ENCODE measurements at places on chromosomes 13 and 19.
A peak's percentile ranks its signal among the peaks of the same experiment; 100 is the strongest.

- H3K36me3 ChIP-seq = no peaks in the 10 kb centered on the region
- no peaks in the 10 kb centered on the region for H3K27me3 ChIP-seq
- H3K4me1 ChIP-seq = no peaks in the 10 kb centered on the region
- H3K4me3 ChIP-seq = peak overlapping the region; percentile 92
- peak overlapping the region; percentile 95 for H3K27ac ChIP-seq
Measured at GRCh38 chr19:10872546-10873107, 1.3 kb downstream of the CARM1 start.

DNA sequence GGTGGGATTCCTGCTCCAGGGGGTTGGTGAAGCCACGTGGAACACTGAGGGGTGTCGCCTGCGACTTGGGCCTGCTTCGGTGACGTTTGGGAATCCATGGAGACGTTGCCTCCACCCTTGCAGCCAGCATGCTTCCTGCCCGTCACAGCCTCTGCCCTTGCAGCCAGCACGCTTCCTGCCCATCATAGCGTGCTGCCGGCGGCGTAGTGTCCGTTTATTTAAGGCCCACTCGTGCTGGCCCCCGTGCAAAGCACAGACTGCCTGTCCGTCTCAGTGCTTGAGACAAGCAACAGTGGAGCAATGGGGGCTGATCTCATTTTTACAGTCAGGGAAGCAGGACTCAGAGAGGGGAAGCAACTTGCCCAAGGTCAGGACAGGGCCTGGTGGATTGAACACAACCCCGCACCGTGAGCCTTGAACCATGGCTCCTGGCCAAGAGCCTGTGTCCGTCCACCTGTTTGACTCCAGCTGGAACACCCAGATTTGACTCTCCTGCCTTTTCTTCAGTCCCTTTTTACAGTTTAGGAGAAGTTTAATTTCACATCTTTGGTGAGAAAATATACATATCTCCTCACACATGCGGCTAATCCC lies 149.6 kb downstream of the TEX29 start:
- no peaks in the 10 kb centered on the region for H3K4me1 ChIP-seq
- H3K36me3 ChIP-seq = no peaks in the 10 kb centered on the region
- H3K27ac ChIP-seq = no peak overlapping the region
- no peak overlapping the region for H3K4me3 ChIP-seq
- DNase-seq = no peak

DNA sequence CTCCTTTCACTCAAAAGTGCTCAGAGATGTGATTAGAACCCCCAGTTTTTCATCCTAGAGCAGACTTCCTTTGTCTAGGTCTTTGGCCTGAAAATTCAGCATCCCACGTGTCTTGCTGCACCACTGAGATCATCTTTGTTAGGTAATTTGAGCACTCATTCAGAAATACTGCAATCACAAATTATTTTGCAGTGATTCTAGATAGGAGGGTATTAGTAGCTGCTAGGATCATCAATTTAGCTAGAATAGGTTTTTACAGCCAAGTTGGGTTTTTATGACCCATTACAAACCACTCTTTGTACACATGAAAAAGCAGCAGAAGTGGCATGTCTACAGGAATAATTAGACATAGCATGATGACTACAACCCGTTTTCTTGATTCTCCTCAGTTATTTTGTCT lies 219.6 kb downstream of the GPC6 start:
- DNase-seq = no peak
- H3K4me1 ChIP-seq = no peaks in the 10 kb centered on the region
- H3K36me3 ChIP-seq = no peaks in the 10 kb centered on the region

- no peaks in the 10 kb centered on the region for H3K27me3 ChIP-seq
- DNase-seq = no peak
Measured at GRCh38 chr13:100234524-100235136, 145.7 kb downstream of the PCCA start.

- H3K36me3 ChIP-seq = no peaks in the 10 kb centered on the region
- no peaks in the 10 kb centered on the region for H3K27me3 ChIP-seq
- no peak for DNase-seq
- H3K27ac ChIP-seq = no peak overlapping the region
- no peak overlapping the region for H3K4me3 ChIP-seq
- H3K4me1 ChIP-seq = no peaks in the 10 kb centered on the region
Measured at GRCh38 chr13:89763005-89763404, 1584.5 kb upstream of the MIR17HG start.

DNA sequence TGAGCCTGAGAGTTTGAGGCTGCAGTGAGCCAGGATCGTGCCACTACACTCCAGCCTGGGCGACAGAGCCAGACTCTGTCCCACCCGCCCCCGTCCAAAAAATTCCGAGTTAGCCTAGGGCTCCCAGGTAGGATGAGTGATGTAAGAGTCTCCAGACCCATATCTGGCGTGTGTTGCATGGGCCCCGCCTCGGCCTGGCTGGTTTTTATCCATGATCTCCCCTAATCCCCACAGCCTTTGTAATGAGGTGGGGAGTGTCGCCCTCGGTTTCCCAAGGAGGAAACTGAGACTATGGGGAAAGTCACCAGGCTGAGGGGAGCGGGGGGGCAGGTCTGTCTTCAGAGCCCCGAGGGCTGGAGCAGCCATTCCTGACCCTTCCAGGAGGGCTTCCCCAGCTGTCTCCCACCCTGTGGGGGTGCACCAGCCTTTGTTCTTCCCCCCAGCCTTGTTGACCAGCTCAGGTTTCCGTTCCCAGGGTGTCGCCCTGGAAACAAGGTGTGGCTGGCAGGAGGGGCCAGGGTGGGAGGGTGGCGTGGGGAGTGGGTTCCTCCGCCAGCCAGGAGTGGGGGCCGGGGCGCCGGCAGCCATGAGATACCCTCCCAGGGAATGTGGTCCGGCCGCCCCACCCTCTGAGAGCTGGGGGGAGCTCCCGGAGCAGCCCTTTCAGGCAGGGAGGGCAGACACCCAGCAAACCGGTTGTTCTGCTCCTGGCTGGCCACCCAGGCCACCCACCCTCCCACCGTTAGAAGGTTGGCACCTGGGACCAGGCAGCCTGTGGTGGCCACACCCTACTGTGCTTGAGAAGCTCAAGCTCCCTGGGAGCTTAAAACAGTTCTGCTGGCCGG lies 11.5 kb downstream of the MYH14 start:
- H3K27ac ChIP-seq = peak overlapping the region; percentile 97
- DNase-seq = peak; percentile 84
- peak overlapping the region; percentile 30 for H3K4me3 ChIP-seq
- H3K36me3 ChIP-seq = no peaks in the 10 kb centered on the region
- no peaks in the 10 kb centered on the region for H3K27me3 ChIP-seq
- no peaks in the 10 kb centered on the region for H3K4me1 ChIP-seq

GRCh38 chr13:99151516-99151915 lies 49.1 kb upstream of the UBAC2 start:
- DNase-seq = no peak
- H3K4me1 ChIP-seq = no peaks in the 10 kb centered on the region
- no peaks in the 10 kb centered on the region for H3K27me3 ChIP-seq
- no peak overlapping the region for H3K27ac ChIP-seq
- no peak overlapping the region for H3K4me3 ChIP-seq

DNA sequence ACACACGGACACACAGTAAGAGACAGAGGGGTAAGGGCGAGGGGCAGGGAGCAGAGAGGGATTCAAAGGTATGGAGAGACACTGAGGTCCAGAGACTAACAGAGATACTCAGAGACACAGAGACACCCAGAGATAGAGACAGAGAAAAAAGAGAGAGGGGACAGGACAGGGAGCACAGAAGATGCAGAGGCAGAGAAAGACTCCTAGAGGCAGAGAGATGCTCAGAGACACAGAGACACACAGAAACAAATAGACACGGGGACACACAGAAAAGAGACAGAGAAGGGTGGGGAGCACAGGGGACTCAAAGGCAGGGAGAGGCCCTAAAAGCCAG lies 39.8 kb downstream of the DEDD2 start:
- DNase-seq = no peak
- no peaks in the 10 kb centered on the region for H3K36me3 ChIP-seq
- no peak overlapping the region for H3K4me3 ChIP-seq
- no peak overlapping the region for H3K27ac ChIP-seq
- H3K4me1 ChIP-seq = no peaks in the 10 kb centered on the region
- H3K27me3 ChIP-seq = peaks cover 69% of the 10 kb centered on the region

DNA sequence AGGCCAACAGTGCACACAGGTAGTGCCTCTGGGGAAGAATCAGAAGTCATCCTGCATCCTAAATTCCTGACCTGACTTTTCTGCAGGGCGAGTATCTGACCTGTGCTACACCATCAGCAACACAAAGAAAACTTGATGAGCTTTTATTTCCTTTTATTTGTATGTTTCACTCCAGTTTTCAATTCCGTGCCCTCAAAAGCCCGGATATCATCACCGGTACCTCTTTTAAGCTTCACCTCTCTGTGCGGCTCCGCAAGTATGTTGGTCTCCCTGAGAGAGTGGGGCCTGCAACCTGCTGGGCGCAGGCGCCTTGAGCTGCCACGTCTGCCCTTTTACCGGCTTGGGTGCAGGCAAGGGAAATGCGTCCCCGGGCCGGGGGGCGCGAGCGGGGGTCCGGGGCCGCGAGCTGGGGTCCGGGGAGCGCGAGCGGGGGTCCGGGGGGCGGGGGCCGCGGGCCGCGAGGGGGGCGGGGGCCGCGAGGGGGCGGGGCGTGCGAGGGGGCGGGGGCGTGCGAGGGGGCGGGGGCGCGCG lies 4.3 kb upstream of the DUXA start:
- peak overlapping the region; percentile 54 for H3K27ac ChIP-seq
- H3K36me3 ChIP-seq = no peaks in the 10 kb centered on the region
- peak; percentile 34 for DNase-seq

- H3K4me1 ChIP-seq = no peaks in the 10 kb centered on the region
- no peak overlapping the region for H3K4me3 ChIP-seq
- no peak for DNase-seq
- H3K36me3 ChIP-seq = no peaks in the 10 kb centered on the region
Measured at GRCh38 chr13:34734932-34735331, 207.1 kb upstream of the NBEA start.

DNA sequence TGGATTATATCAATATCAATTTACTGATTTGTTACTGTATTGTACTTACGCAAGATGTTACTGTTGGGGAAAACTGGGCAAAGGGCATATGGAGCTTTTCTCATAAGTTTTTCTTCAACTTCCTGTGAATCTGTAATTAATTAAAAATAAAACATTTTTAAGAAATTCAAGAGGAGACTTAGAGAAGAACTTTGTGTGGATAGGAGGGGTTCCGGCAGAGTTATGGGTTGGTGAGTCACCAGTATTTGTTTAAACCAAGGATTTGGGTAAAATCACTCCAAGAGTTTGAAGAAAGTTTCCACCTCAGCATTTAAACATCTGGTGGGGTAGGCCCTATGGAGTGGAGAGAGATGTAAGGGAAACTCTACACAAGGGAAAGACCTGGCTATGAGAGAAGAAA lies 379.6 kb downstream of the TSHZ3 start:
- no peak for DNase-seq
- H3K36me3 ChIP-seq = no peaks in the 10 kb centered on the region
- H3K27ac ChIP-seq = no peak overlapping the region
- no peaks in the 10 kb centered on the region for H3K27me3 ChIP-seq
- no peaks in the 10 kb centered on the region for H3K4me1 ChIP-seq
- no peak overlapping the region for H3K4me3 ChIP-seq

DNA sequence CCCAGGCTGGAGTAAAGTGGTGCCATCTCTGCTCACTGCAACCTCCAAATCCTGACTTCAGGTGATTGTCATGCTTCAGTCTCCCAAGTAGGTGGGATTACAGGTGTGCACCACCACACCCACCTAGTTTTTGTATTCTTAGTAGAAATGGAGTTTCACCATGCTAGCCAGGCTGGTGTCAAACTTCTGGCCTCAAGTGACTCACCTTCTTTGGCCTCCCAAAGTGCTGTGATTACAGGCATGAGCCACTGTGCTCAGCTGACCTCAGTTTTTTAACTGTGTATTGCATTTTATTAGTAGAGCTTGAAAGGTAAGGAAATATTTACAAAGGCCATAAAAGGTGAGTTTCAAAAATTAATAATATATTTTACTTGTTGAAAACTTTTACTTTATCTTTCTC lies 2.3 kb downstream of the ZNF726 start:
- no peaks in the 10 kb centered on the region for H3K27me3 ChIP-seq
- DNase-seq = no peak
- H3K36me3 ChIP-seq = no peaks in the 10 kb centered on the region

DNA sequence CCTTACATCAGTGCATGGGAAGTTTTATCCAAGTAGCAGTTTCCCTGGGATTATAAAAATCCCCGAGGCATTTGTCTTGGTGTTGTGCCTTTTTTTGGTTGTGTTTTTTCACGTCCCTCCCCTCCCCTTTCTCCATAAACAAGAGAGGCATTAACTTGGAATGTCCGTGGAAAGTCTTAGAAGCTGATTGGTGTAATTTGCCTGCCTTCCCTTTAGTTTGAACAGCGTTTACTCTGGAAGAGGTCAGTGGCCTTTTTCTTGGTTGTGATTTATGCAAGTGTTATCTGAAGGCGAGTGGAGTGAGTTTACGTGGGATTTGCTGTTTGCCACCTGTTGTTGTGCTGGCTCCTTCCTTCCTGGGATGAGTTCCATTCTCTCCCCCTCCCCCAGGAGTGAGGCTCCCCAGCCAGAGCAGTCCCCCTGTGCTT lies 7.2 kb downstream of the ACTN4 start:
- peak overlapping the region; percentile 98 for H3K27ac ChIP-seq
- H3K27me3 ChIP-seq = no peaks in the 10 kb centered on the region
- peak overlapping the region; percentile 6 for H3K4me3 ChIP-seq
- H3K4me1 ChIP-seq = peaks cover 16% of the 10 kb centered on the region
- DNase-seq = no peak

GRCh38 chr19:39420769-39421168 lies 8.3 kb downstream of the PLEKHG2 start:
- no peak for DNase-seq
- H3K27ac ChIP-seq = no peak overlapping the region
- no peaks in the 10 kb centered on the region for H3K36me3 ChIP-seq
- H3K27me3 ChIP-seq = no peaks in the 10 kb centered on the region

DNA sequence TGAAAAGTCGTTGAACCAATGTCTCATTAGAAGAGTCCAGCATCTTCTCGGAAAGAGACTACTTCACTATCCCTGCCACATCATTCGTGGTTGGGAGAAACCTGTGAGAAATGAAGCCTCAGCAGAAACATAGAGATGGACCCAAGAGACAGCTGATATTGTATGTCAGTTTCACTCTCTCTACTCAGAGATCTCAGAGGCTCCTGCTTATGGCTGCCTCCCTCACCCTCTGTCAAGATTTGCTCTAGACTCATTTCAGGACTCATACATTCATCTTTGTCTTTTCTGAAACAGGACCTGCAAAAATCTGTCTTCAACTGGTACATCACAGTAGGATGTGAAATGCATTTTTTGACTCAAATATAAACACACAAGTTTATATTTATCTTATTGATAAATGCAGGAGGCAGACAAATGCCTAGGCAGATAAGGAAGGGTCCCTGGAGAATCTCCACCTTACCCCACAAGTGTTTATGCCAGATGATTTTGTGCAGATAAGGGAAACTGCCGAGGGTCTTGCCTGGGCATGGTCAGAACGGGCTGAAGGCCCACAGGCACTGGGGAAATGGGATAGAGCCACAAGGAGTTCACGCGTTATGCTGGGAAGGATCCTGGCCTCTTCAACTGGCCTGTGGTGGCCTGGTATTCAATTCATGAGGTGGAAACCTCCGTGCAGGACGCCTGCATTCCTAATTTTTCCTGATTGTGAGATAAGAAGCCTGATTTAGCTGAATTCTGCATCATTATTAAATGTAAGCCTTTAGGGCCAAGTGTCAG lies 1834.0 kb upstream of the PCDH20 start:
- H3K36me3 ChIP-seq = no peaks in the 10 kb centered on the region
- H3K4me3 ChIP-seq = no peak overlapping the region
- no peak for DNase-seq
- H3K27ac ChIP-seq = no peak overlapping the region
- no peaks in the 10 kb centered on the region for H3K4me1 ChIP-seq
